ENCODE measurements at places on chromosomes 12 and 14.

DNA sequence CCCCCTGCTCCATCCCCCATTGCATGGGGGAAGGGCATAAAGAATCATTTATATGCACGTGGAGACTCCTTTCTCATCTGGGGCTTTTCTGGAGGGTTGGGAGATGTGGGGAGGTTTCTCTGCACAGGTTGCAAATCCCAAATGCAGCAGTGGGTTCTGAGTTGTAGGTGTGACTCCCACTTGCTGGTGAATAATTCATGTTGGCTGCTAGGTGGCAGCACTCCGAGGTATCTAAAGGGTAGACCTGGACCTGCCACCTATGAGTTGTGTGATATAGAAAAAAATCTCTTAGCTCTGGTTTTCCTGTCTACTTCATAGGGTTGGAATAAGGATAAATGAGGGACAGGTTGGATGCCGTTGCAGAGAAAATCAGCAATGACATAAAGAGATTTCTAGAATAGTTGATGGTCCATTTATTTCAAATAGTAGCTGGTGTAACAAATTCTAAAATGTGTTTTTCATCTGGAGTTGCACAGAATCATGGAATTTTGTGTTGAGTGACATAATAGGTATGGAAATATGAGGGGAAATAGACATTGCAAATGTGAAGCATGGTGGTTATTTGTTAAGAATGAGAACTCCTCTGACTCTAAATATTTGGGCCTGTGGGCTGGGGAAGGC is 4.6 kb downstream of the MARCHF9 start:
- DNase-seq = no peak

GRCh38 chr12:124861492-124861891 is 2.2 kb downstream of the SCARB1 start:
- no peak for DNase-seq

GRCh38 chr14:30005114-30005808 is 77.6 kb upstream of the PRKD1 start:
- DNase-seq = no peak

GRCh38 chr14:68233101-68233784 is 413.7 kb downstream of the RAD51B start:
- no peak for DNase-seq

DNA sequence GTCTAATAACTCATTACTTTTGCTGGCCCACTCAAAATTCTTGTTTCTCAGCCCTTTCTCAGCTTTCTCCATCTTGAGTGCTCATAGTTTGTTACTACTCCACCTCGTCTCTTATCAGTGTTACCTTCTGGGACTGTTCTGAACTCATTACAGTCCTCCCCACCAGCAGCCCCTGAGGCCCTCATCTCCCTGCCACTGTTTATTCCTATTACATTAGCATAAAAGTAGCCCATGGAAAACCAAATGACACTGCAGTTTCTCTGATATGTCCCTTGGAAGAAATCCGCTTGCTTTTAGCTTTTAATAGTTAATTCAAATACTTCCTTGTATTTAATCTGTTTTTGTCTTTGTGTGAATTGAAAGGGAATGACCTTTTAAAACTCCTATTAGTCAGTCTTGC is 7.6 kb downstream of the AKAP6 start:
- DNase-seq = no peak

GRCh38 chr14:64210216-64210615 is 84.0 kb downstream of the ESR2 start:
- no peak for DNase-seq

DNA sequence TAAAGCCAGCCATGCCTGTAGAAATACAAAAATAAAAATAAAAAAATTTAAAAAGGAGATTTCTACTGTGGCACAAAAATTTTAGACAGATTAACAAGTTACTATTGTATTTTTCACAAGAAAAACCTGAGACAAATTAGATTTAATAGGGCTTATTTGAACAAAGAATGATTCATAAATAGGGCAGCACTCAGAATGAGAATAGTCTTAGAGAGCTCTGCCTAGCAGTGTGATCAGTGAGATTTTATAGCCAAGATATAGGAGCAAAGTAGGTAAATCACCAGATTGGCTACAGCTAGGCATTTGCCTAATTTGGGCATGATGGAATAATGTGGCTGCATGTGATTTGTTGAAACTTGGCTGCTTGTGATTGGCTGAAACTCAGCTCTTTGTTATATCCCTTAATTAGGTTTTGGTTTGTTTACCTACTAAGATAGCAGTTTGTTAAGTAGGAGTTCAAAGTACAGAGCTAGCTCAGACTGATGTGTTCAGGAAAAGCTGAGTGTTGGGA is 279.7 kb upstream of the TMTC1 start:
- DNase-seq = no peak

GRCh38 chr14:61508526-61508925 is 186.8 kb upstream of the HIF1A start:
- no peak for DNase-seq

- DNase-seq = no peak
These were observed 35.2 kb upstream of the SLC38A1 start for GRCh38 chr12:46304070-46304469.

GRCh38 chr14:72906879-72907278 is 13.0 kb upstream of the DPF3 start:
- no peak for DNase-seq

DNA sequence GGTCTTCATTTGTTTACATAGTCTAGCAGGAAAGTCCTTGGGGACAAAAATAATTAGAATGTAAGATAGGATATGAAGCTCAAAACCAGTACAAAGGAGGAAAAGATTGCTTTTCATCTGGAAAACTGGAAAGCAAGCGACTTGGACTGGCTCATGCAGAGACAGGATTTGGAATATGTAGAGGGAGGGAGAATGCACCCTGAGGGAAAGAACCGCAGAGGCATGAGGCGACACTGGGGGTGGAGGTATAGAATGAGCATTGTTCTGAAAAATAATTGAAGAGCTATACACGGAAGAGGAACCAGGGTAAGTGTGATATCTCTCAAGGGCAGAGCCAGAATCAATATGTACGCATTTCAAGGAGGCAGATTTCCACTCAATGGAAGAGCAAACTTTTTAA is 85.5 kb downstream of the PLEKHG3 start:
- no peak for DNase-seq

GRCh38 chr12:121184425-121184824 is 25.5 kb upstream of the P2RX4 start:
- DNase-seq = no peak

DNA sequence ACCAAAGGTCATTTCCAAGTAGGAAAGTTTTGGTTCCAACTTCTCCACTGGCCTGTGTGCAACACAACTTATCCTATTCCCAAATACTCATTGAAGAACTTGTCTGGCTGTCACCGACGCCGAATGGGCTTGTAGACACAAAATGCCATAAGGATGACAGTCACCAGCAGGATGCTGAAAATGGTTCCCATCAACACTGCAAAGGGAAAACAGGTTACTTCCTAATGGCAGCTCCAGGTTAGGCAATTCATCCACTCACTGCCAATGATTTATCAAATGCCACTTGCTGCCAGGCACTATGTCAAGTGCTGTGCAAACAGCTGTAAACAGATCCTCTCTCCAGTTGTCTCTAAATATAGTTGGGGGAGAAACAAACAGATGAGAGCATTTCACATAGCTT is 6.1 kb downstream of the C12orf76 start:
- DNase-seq = no peak

DNA sequence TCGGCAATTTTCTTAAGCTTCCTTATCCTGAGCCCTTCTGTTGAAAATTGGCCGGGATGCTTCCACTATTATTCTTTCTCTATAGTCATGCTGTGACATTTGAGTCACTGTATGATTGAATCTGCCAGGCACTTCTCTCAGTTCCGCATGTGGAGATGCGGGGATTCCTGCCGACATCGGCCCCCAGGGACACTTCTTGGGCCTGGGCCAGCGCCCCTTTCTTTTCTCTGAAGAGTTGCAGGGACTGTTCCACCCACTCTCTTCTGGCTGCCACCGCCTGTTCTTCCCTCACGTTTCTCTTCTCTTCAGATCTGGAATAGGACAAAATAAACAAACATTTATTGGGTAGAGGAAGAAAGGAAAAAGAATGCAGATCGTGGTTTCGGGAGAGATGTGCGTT is 310.1 kb downstream of the ETNK1 start:
- DNase-seq = no peak

DNA sequence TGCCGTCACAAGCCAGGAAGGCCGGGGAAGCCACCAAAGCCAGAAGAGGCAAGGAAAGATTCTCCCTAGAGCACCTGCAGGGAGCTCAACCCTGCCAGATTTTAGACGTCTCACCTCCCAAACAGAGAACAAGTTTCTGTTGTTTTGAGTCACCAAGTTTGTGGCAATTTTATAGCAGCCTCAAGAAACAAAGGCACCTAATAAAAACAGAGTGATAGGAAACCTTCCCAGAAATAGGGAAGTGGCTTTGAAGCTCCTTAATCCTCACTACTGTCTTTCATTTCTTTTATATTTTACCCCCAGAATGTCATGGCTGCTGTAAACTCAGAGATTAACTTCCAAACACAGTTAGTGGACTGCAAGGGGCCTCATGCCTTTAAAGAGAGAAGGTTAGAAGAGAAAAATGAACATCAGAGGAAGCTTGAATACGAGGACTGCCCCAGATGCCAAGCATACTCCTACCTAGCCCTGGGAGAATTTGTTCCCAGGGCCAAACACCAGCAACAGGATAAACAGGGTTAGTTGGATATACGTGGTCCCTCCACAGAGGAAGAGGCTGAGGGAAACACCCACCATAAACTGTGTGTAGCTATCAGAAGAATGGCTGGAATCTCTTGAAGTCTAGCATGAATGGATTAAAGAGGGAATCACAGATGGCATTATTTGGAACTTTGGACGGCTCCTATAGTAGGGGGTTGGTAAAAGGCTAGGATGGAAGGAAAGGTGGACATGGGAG is 148.3 kb downstream of the KCNA5 start:
- no peak for DNase-seq

DNA sequence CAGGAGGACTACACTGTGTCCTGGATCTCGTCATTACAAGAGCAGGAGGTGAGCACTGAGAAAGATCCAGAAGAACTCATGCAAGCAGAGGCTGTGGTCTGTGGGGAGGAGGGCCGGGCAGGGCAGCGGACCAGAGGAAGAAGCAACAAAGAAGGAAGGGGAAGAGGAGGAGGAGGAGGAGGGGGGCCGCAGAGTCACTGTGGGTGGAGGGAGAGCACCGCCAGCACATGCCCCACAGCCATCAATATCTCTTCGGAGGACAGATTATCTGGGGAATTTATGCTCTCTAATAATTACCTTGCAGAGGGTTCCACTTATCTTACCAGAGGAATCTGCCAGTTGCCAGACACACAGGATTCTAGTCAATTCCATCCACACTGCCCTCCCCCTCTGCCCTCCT is 105.6 kb downstream of the DPF3 start:
- DNase-seq = no peak

- DNase-seq = no peak
These were observed 124.3 kb downstream of the PPHLN1 start for GRCh38 chr12:42450248-42450647.

DNA sequence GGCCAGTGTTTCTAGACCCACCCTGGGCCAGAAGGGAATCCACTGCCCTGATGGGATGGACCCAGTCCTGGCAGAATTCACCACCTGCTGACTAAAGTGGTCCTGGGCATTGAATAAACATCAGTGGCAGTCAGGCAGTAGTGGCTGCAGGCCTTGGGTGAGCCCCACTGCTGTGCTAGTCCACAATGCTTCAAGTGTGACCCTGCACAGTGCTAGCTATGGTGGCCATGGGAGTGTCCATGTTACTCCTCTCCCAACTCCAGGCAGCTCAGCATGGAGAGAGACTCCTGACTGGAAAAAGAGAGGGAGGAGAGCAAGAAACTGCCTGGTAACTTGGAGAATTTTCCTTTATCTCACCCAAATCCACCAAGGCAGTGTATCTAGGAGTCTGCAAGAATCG is 17.5 kb upstream of the CSRP2 start:
- DNase-seq = no peak

- no peak for DNase-seq
These were observed 137.4 kb downstream of the PRKCH start for GRCh38 chr14:61458766-61459165.

- no peak for DNase-seq
These were observed 47.0 kb upstream of the LGR5 start for GRCh38 chr12:71392521-71393145.

GRCh38 chr14:100822532-100823296 is 3.2 kb upstream of the MEG3 start:
- no peak for DNase-seq

DNA sequence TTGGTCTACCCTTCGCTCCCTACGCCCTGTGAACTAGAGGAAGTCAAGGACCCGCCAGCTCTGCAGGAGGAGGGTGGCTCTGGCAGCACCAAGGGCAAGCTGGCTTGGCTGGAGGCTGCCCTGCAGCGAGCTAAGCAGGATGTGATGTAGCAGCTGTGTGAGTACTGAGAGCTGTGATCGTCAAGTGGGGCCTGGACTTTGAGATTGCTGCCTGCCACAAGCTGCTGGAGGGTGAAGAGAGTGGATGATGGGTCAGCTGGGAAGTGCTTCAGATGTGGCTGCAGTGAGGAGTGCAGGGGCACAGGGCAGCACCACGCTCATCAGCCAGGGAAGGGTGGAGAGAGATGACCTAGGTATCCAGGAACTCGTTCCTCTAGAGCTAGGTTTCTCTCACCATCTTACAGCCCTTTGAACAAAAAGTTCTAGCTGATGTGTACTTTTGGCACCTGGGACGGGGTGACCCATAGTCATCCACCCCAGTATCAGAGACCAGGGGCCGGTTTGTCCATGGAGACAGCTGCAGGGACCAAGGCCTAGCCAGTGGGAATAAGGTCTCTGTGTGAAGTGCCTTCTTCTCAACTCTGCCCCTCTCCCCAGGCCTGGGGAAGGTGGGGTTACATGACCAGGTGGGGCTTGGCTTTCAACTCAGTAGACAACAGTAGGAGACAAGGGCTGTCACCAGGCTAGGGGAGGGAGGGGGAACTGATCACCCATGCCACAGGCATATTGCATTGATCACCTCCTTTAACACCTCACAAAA is 3.2 kb downstream of the KRT86 start:
- no peak for DNase-seq

DNA sequence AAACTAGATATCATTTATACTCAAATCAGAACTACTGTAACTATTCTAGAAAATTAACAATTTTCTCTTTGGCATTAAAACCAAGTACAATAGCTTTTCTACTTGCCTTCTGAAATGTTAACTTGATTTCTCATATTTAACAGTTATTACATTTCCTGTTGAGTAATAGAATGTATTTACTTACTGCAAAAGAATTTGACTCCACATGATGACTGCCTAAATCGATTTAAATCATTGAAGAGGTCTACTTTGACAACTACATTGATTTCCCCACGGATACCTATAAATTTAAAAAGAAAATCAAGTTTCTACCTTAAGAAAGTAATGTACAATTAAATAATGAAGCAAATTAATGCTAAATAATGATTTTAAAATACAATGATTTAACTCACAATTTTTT is 18.9 kb downstream of the C2CD5 start:
- no peak for DNase-seq

GRCh38 chr12:9169979-9170634 is 38.1 kb downstream of the PZP start:
- no peak for DNase-seq

DNA sequence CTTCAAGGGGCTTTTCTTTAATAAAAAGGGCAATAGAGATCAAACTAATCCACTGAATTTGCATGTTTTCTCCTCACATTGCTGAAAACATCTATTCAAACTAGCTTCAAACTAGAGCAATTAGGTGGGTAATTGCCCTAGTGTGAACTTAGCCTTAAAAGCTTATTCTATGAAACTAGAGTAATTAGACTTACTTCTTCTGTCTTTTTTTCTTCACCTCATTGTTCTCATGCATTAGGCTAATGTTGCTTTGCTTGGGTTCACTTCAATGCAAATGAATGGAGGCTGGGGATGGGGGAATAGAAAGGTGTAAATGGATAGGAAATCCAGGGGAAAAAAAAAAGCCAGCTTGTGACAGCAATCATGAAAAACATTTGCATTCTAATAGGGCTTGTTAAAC is 414.8 kb upstream of the LMO3 start:
- no peak for DNase-seq
